ENCODE measurements at places on chromosomes 3 and 15.
A peak's percentile ranks its signal among the peaks of the same experiment; 100 is the strongest.

DNA sequence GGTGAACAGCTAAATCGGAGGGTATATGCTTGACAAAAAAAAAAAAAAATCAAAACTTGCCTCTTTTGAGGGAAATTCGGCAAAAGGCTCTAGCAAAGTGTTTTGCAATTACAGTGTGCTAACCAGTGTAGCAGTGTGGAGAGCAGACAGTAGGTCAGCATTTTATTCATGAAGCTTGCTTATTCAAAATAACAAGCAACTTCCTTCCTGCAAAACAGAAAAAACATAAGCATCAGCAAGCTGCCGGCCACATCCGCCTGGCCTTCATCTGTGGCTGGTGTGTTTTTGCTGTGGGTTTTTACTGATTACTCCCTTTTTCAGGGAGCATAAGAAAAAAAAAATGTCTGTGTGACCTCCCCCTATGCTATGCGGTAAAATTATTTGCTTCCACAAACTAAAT is 434.1 kb downstream of the OCA2 start:
- DNase-seq, result no peak

- DNase-seq, result peak; percentile 65
Measured at GRCh38 chr15:52112203-52112750, 298 bp downstream of the BCL2L10 start.

DNA sequence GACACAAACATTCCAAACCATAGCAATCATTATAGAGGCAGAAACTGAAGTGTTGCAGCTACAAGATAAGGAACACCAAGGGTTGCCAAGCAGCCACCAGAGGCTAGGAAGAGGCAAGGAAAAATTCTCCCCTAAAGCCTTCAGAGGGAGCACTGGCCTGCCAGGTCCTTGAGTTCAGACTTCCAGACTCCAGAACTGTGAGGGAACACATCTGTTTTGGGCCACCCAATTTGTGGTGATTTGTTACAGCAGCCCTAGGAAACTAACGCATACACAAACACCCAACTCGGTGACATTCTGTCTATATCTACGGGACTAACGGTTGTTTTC is 54.6 kb downstream of the MB21D2 start:
- DNase-seq, result no peak

DNA sequence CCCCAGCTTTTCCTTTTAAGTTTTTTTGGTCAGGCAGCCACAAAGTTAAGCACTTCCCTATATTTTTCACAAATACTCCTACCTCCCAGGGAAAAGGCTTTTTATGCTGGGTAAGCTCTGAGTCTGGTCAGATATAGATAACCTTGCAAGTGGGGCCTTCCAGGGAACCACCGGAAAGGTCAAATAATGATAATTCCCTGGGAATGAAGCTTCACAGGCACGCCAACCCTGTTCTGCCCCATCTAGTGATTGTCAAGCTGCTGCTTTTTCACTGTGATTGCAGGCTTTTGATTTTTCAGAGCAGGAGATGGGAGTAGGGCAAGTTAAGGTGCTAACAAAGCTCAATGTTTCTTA is 121.0 kb downstream of the ZNF609 start:
- no peak for DNase-seq

DNA sequence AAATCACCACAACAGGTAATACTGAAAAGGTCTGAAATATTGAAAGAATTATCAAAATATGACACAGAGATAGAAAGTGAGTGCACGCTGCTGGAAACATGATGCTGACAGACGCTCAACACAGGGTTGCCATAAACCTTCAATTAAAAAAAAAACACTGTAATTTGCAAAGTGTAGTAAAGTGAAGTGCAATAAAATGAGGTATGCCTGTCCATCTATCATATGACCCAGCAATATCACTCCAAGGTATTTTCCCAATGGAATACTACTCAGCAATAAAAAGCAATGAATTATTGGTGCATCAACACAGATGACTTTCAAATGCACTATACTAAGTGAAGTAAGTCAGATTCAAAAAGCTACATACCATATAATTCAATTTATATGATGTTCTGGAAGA is 47.6 kb upstream of the SLC12A8 start:
- no peak for DNase-seq

DNA sequence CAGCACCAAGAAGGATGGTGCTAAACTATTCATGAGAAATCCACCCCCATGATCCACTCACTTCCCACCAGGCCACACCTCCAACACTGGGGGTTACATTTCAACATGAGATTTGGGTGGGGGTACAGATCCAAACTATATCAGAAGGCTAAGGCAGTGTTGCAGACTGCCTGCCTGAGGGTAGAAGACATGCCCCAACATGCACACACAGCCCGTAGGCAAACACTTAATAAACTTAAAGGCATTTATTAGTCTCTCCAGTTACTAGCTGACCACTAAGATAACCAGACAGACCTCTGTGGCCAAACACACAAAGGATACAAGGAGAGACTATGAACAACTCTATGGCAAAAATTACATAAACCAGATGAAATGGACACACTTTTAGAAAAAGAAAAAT is 10.2 kb downstream of the FAM162A start:
- DNase-seq, result no peak

DNA sequence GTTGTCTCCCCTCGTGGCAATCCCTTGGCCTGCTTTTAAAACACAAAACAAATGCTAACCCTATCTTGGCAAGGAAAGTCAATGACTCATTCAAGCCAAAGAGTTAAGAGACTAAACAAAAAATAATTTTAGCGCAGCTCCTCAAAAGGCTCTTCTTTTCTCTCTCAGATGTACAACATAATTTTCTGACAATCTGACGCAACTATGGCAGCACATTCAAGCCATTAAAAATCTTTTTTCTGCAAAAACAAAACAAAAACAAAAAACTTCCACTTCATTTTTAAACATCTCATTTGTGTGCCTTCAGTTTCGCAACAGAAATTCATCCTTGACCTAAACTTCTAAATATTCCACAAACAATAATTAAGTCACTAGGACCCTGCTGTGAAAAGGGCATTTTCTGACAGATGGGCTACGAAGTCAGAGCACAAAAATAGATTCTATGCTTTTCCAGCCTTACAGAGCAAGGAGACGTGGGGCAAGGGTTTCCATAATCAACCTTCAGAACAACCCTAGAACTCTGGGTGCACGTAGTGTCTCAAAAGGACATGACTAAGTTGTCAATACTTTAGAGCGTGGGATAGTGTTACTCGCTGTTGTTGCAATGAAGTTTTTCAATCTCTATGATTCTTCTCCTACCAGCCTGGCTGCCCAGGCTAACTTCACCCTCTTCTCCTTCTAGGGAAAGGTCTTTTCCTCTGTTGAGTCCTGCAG is 84.3 kb downstream of the MB21D2 start:
- DNase-seq, result no peak

DNA sequence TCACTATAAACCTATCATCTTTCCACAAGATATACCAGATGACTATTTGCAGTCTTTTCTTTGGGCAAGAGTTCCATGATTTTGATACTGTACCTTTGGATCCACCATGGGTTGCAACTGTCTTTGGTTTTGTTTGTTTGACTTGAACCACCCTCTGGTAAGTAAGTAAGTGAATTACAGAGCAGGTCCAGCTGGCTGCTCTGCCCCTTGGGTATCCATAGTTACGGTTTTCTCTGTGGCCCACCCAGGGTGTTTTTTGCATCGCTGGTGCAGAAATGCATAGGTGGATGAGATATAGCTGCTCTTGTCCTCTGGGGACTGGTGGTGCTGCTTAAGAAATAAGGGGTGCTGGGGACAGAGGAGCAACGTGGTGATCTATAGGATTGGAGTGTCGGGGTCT is 33.8 kb downstream of the CHDH start:
- DNase-seq, result no peak

GRCh38 chr3:42493798-42494151 is 8.7 kb upstream of the VIPR1 start:
- DNase-seq, result no peak

GRCh38 chr3:143924522-143925285 is 46.9 kb upstream of the DIPK2A start:
- DNase-seq, result no peak

GRCh38 chr3:69500604-69501003 is 114.7 kb upstream of the FRMD4B start:
- DNase-seq, result no peak

GRCh38 chr3:150762662-150763121 is 277 bp downstream of the SIAH2 start:
- no peak for DNase-seq

DNA sequence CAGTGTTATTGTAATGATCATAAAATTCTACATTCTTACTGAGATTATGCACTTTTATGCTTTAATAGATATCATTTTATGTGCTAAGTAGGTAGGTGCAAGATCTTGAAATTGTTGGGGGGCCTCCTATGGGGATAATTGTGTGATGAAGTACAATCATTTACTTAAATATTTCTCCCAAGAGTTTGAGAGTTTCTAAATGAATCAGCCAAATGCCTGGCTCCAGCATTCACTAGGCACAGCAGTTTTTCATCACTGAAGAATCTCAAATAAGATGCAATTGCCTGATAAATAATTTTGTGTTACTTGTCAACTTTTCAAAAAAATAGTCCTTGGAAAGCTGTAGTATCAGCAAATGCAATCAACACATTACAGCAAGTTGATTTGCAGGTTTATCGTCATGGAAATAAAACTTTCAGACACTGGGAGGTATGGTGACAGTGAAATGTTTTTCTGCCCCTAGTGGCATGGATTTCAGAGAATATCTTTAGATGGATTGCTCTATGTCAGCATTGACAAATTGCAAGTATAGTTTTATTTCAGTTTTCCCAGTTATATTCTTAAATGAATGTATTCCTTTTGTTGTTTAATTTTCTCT is 167.1 kb downstream of the NEK11 start:
- DNase-seq, result no peak

DNA sequence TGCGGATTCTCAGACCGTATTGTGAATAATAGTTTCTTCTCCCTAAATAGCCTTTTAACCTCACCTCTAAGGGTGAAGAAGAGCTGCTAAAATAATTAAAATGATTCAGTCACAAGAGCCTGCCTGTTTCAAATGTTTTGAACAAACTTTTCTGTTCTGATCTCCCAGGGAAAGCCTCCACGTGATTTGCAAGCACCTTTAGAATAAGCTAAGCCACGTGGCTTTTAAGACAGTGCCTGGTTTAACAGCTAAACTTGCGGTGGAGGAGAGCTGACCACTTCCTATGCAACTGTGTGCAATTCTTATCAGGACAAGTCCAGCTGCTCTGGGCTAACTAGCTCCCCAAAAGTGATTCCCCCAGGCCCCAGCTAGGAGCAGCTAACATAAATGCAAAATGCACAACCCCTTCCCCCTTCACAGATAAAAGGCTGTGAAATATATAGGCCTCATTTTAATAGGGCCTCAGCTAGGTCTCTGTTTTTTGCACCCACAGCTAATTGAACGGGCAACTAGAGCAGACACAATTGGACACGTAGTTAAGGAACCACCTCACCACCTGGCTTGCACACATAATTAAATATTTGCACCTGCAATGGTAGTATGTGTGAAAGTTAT is 401.2 kb upstream of the NR2F2 start:
- DNase-seq, result no peak

DNA sequence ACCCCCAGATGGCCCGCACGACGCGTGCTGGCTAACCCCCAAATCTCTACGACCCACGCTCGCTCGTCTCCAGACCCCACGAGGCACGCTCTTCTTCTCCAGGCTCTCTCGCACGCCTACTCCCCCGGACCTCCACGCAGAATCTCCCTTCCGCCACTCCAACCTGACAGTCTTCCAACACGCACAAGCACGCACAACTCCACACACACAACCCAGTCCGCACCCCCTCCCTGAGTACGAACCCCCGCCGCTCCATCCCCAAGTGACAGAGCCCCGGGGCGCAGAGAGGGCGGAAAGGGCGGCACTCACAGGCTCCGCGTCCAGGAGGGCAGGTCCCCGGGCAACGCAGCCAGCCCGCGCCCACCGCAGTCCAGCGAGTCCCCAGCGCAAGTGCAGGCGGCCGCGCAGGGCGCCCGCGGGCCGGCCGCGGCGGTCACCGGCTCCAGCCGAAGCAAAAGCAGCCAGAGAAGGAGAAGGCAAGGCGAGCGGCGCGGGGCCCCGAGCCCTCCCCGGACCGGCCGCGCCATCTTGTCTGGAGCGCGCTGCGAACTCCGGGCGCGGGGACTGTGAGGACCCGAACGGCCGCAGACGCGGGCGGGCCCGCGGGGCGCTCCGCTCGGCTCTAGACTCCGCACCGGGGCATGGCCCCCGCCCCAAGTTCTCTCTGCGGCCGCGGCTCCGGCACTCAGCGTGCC is 794 bp downstream of the LRIG1 start:
- DNase-seq, result peak; percentile 38

DNA sequence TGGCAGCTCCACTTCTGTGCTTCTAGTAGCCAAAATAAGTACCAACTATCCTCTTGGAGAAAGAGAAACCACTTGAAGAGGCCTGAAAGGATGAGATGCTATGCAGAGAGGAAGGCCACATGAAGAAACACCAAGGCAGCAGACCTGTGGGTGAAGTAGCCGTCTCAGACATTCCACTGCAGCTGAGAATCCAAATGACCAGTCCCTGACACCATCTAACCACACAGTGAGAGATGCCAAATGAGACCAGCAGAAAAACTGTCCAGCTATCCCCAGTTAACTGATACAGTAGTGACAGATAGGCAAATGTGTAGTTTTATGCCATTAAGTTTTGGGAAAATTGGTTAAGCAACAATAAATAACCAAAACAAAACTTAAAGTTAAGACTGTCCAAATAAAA is 47.9 kb upstream of the ZSCAN2 start:
- no peak for DNase-seq

GRCh38 chr3:104916971-104917370 is 449.7 kb upstream of the ALCAM start:
- no peak for DNase-seq

- peak; percentile 53 for DNase-seq
Measured at GRCh38 chr3:160027541-160028195, 39.0 kb downstream of the IL12A start.

GRCh38 chr3:167901138-167901537 is 165.6 kb downstream of the SERPINI1 start:
- no peak for DNase-seq

DNA sequence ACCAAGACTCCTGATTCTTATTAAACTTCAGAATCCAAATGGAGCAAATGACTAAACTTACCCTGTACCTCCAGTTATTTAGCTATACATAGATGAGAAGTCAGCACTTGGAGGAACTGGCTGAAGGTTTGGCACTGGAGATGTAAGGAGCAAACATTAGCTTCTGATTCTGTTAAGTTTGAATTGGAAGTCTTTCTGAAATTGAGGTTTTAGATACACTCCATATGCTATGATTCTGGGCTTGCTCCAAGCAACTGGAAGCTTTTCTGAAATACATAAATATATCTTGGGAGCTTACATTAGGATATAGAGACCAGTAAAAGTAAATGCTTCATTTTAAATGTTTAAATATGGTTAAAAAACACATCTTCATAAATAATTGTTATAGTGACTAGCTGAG is 333.7 kb downstream of the EPHA3 start:
- DNase-seq, result no peak

- DNase-seq, result peak; percentile 33
Measured at GRCh38 chr3:168248383-168249204, 152.9 kb upstream of the GOLIM4 start.
